ENCODE measurements at places on chromosomes 12 and 14.

GRCh38 chr12:22447223-22447622, 97.1 kb downstream of the C2CD5 start:
- no peak for DNase-seq

- DNase-seq: no peak
Observed at GRCh38 chr12:49624921-49625577, 1.7 kb downstream of the PRPF40B start.

GRCh38 chr12:52873832-52874572, 25.2 kb upstream of the KRT78 start:
- no peak for DNase-seq

DNA sequence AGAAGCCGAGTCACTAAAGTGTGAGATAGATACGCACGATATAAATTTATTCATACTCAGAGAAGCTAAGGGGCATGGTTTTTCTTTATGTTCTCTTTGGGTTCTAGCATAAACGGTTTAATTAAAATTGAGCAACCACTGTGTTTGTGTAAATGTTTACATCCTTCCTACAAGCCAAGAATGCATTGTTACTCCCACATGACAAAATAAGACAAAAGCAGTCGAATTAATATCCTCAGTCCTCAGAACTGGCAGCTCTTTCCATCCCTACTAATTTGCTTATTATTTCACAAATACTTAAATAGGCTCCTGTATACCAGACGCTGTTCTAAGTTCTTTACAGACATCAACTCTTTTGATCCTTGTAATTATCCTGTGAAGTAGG, 32.0 kb downstream of the SSPN start:
- no peak for DNase-seq

DNA sequence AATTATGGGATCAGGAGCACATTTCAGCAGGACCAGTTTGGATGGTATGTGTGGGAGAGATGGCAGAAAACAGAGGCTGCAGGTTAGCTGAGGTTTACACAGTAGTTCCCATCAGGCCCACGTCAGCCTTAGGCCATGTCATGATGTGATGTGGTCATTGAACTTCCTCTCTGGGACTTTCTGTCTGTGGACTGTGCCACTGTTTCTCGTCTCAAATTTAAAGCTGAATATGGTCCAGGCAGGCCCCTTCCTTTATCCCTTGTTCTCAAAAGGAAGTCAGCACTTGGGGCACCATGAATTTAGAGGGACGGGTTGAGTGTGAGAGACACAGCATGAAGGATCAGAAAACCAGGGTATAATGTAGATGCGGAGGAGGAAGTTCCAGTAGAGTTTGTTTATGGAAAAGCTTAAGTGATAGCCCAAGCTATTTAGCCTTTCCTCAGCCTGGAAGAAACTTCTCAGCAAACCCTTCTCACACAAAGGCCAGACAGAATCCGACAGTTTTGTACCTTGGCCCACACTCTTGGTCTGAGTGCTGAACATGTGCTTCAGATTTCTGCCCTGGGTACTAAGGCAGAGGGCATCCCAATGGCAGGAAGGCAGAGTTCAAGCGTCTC, 3.6 kb upstream of the IGFBP6 start:
- no peak for DNase-seq

- no peak for DNase-seq
Observed at GRCh38 chr12:44582521-44582920, 293.6 kb downstream of the NELL2 start.
